Stimulated activated CD4-positive, alpha-beta T cell treated with anti-CD3 and anti-CD28 coated beads, Interleukin-1b, Interleukin-23, amount 100 ng/mL, for 48 hours (primary cell): ENCODE measurements at places on chromosomes 1 and 21.

DNA sequence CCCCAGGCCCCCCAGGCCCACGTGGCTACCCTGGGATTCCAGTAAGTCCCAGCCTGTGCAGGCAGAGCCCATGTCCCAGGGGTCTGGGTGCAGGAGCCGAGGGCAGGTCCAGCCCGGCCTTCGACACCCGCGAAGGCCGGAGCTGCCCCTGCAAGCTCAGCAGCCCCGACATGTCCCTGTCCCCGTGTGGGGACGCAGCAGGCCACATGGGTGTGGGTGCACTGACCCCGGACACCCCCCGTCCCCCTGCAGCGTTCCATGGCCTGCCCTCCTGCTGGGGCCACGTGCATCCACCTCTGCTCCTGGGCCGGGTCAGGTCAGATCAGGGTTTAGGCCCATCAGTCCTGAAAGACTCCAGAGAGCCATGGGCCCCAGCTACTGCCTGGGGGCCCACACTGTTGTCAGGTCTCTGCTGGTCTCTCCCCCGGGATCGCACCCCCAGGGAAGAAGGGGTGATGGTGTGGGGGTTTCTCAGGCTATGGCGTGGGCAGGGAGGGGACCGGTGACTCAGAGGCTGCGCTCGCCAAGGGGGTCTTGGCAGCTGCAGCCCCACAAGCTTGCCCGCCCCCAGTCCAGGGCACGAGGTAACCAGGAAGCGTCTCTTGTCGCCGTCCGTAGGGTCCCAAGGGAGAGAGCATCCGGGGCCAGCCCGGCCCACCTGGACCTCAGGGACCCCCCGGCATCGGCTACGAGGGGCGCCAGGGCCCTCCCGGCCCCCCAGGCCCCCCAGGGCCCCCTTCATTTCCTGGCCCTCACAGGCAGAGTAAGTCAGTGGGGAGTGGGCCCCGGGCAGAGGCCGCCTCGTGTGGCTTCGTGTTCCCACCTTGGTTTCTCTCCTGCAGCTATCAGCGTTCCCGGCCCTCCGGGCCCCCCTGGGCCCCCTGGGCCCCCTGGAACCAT is 37.5 kb downstream of the SLC19A1 start:
- DNase-seq = no peak

- DNase-seq = no peak
Measured at GRCh38 chr1:230567221-230567575, 75.1 kb upstream of the COG2 start.

DNA sequence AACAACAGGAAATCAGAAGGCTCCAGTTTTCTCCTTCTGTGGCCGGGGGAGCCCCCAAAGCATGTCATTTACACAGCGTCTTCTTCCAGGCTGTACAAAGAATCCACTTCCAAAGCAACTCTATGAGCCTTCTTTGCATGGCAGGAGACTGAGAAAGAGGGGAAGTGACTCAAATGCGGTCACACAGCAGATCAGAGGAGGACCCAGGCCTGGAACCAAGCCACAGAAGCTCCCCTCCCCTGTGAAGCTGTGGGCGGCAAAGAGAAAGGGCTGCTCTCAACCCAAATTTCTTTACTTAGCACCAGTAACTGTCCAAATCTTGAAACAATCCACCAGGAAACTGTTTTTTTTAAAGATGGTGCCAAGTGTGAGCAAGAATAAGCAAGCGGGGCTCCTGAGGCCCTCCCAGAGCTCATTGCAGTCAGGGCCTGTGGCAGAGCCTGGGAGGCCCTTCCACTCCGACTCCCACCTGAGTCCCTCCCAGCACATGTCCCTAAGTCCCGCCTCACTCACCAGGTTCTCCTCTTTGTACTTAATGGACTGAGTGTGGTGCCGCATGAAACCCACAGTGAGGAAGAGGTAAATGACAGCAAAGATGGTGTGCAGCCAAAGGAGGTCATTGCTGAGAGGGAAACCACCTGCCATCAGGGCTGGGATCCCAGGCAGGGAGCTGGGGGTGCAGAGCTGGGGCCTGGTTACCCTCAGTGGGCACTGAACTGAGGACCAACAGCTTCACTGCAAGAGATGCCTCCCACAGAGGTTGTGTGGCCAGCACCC is 15.9 kb downstream of the TMEM63A start:
- DNase-seq = peak; percentile 80

DNA sequence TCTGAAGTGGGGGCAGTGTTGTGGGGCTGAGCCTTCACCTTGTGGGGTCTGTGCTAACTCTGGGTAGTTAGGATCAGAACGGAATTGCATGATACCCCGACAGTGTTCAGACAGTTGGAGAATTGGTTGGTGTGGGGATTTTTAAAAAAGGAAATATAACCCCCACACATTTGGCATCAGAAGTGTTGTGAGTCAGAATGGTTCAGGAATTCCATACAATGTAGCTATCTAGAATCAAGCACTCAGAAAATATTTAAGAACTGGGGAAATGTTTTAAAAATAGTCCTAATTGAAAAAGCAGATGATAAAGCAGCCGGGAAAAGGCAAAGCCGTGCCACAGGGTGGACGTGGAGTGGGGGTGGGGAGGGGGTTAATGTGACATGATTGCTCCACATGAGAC is 6.5 kb upstream of the S100A7 start:
- DNase-seq = no peak

- DNase-seq = no peak
Measured at GRCh38 chr1:12597792-12598191, 20.2 kb downstream of the DHRS3 start.

DNA sequence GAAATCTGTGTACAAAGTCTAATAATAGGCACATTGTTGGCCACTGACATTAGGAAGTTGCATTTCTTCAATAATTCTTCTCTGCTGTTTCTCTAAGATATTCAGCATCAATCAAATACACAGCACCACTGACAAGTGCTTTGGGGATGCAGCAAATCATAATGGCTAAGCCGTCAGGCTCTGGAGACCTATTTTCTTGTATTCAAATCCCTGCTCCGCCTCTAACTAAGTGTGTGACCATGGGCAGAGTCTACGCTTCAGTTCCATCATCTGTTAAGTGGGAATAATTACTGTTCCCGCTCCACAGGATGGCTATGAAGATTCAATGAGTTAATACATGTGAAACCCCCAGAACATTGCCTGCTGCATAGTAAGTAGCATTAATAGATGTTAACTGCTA is 176.9 kb downstream of the ADGRL4 start:
- DNase-seq = no peak

GRCh38 chr1:21560916-21561638 is 51.9 kb downstream of the ALPL start:
- DNase-seq = no peak

DNA sequence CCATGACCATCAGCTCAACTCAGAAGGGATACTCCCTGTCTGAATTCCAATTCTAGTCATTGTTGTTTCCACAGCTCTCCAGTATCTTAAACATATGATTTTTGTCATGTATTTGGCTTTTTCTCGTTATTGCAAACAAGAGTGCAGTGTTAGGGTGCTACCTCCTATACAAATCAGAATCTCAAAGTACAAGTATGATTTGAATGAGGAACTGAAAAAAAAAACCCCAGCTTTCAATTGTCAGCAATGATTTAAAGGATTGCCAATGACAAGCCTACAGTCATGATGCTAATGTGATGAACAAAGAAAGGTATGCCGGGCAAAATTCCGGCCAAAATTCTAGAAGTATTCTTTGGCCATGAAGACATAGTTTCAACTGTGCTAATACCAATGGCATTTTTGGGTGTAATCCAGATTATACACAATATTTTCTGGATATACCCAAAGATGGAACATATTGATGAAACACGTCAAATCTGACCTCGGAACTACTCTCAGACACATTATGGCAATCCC is 14.9 kb downstream of the TMEM35B start:
- no peak for DNase-seq

DNA sequence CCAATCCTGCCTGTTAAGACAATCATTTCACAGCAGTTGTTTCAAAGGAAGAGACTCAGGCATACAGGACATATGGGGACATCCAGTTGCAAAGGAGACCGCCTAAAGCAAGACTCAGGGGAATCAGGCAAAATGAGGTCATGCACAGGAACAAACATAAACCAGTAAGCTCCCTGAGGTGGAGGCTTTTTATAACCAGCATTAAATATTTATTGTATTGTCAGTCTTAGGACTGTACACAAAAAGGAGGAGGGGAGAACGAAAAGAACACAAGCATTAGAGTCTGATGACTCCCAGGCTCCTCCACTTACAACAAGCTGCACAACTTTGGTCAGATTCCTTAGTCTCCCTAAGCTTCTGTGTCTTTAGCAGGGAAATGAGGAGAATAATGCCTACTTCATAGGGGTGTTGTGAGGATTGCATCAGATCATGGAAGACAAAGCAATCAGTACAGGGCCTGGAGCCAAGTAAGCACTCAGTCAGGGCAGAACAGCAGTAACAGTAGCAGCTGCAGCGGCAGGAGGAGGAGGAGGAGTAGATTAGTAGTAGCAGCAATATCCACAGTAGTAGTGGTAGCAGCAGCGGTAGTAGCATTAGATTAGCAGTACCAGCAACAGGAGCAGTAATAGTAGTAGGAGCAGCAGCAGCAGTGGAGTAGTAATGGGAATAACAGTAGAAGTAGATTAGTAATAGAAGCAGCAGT is 54.2 kb upstream of the SPATA6 start:
- no peak for DNase-seq

- DNase-seq = no peak
Measured at GRCh38 chr1:153880024-153880423, 42.7 kb downstream of the GATAD2B start.

DNA sequence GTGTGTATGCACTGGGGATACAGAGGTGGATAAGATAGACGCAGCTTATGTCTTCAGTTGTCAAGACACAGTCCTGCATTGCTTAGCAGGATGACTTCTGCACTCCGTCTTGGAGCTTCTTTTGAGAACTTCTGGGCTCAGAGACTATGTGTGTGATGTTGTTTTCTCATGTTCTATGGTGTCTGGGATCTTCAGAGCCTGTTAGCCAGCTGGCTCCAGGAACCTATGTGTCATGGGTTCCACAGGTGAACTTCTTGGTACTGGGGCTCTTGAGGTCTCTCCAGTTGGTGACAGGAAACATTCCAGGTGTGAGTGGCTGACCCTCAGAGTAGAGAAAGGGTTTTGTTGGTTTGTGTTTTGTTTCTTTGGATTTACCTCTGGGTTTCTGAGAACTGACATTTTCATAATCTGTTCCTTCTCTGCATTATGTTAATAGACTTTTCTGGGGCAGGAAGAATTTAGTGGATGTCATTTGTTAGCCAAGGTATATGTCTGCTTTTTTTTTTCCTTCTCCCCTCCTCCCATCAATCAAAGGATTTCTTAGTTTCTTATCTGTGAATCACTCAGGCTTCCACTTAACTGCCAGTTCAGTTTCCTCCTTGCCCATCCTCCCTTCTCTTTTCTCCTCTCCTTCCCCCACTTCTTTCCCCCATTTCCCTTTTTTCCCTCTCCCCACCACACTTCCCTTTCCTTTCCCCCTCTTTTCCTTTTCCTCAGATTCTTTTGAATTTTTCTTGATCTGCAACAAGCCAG is 18.1 kb downstream of the FGGY start:
- no peak for DNase-seq

DNA sequence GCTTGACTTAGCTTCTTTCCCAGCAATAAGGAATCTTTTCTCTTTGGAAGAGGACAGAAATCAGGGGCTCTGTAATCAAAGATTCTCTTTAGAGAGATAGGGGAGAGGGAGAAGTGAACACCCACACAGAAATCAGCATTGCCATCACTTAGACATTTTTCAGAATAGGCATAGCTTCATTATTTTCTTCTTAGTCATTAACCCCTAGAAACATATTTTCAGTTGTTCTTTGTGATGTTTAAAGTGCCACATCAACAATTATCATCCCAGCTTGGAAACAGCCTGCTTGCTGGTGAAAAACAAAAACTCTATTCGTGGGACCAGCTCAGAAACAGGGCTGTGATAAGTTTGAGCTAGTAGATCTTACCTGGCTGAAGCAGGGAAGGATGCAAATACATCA is 88.3 kb upstream of the SLC44A3 start:
- no peak for DNase-seq

- no peak for DNase-seq
Measured at GRCh38 chr21:24658026-24658425, 949.3 kb downstream of the MRPL39 start.

GRCh38 chr21:33984021-33984481 is 68.4 kb upstream of the ATP5PO start:
- no peak for DNase-seq
